Activated CD8-positive, alpha-beta memory T cell treated with anti-CD3 and anti-CD28 coated beads, Interleukin-2, amount 50 U/mL, for 4 hours (primary cell): ENCODE measurements at places on chromosomes 4 and X.

GRCh38 chr4:147103403-147103946 is 157.8 kb upstream of the TTC29 start:
- DNase-seq, result no peak

- no peak for DNase-seq
These were observed 73.9 kb downstream of the FAT4 start for GRCh38 chr4:125388613-125389012.

GRCh38 chr4:19523964-19524363 is 727.7 kb upstream of the SLIT2 start:
- no peak for DNase-seq

DNA sequence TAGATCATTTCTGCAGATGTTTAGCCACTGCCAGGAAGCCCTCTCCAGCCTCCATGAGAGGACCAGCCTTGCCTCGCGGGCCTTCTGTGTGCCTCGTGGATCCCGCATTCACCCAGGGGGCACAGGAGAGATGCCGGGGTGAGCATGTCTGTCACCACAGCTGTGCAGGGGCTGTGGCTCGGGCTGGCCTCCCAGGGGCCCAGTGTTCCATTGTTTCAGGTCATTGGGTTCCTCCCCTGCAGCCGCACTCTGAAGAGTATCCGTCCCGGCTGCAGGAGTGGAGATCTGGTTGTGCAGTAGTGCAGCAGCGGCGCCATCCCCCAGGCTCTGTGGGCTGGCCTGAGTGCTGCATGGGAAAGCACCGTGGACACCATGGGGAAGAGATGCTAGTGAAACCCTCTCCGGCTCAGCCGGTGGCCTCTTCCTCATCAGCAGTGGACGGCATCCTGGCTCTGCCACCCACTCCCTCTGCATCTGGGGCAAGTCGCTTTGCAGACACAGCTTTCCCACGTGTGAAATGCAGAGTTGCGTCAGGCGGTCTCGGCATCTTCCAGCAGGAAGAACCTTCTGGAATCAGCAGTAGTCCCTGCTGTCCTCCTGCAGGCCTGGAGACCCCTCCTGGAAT is 29.1 kb downstream of the TBC1D14 start:
- DNase-seq, result no peak

DNA sequence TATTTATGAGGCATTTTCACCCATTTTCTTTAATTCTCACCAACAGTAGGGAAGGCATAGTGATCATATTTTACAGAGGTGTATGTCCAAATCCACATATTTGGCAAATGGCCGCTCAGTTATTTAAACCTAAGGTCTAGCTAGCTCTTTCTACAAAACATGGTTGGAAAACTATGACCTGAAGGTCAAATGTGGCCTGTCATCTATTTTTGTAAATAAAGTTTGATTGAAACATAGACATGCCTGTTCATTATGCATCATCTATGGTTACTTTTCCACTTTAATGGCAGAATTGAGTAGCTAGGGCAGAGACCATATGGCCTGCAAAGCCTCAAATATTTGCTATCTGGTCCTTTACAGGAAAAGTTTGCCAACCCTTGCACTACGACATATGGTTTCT is 44.2 kb downstream of the GBA3 start:
- DNase-seq, result no peak
